ENCODE measurements at places on chromosomes 7 and 10. TPM values are rescaled to one million over a fixed set of nuclear protein-coding genes. Genes with fewer than 3 reads are reported as not detected.
A peak's percentile ranks its signal among the peaks of the same experiment; 100 is the strongest.

- peak; percentile 35 for DNase-seq
These were observed 86.2 kb downstream of the CHST15 start for GRCh38 chr10:124007102-124007772.

GRCh38 chr7:50226669-50227068, 77.8 kb upstream of the IKZF1 start:
- no peak for DNase-seq

DNA sequence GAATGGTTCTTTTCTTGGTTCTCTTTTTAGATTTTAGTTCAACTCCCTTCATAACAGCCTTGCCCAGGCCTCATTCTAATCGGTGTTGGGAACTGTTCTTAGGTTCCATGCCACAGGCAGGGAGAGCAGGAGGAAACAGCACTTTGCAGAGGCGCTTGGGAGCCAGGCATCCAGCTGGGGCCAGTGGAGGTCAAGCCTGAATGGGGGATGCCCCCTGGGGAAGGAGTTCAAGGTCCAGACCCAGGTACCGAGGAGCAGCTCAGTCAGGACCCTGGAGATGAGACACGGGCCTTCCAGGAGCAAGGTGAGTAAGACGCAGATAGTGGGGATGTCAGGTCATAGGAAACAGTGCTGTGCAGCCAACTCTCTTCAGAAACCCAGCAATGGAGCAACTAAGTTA, 4.5 kb downstream of the ZSCAN25 start:
- DNase-seq: no peak

- no peak for DNase-seq
These were observed 20.7 kb downstream of the PDIA4 start for GRCh38 chr7:149007611-149008010.

DYNC1I1 gene
- total RNA-seq: 4.3 TPM

DNA sequence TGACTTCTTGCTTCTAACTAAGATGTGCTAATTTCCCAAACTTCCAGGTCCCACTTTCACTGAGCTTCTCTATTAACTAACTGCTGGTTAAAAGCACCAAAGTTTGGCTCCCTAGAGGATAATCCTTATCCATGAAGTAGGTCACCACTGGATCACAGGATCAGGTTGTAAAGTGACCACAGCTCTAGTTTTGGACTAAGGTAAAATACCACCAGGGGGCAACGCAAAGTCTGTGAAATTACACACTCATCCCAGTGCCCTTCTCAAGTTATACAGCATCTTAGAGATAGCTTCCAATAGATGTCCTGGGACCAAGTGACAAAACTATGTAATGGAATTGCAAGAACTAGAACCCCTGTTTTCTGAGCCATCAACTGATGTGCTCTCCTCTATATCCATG, 116.4 kb upstream of the ASAH2 start:
- DNase-seq: no peak

DNA sequence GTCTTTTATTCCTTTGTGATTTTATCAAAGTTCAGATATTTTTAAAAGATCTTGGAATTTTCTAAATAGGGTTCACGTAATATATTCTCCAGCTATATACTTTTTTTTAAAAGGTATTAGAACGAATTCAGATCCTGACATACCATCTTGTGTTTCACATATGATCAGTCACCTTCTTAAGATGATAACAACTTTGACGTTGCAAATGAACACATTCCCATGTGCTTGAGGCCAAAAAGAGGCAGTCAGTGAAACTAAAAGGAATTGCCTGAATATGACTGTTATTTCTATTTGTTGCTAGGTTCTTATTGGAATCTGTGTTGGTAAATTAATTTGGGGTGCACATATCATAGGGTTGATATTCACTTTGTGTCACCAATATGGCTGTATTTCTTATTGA, 310.1 kb downstream of the MDFIC start:
- no peak for DNase-seq

DNA sequence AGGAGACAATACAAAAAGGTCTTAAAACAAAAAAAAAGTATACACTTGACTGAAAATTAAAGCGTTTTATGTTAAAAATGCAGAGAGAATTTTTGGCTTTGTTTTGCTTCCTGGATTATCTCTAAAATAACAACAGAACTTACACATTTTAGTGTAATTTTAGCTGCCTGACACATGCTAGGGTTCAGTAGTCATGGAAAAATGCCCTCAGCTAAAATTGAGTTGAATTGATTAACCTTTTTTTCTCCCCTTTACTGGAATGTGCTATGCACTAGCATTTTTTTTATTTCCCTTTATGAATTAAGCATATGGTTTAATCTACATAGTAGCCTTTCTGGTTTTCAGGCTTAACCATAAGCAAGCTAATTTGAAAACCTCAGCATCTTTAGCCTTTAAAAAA, 89.9 kb downstream of the ZNF277 start:
- no peak for DNase-seq

DOCK1 gene
- total RNA-seq: 99.7 TPM

DNA sequence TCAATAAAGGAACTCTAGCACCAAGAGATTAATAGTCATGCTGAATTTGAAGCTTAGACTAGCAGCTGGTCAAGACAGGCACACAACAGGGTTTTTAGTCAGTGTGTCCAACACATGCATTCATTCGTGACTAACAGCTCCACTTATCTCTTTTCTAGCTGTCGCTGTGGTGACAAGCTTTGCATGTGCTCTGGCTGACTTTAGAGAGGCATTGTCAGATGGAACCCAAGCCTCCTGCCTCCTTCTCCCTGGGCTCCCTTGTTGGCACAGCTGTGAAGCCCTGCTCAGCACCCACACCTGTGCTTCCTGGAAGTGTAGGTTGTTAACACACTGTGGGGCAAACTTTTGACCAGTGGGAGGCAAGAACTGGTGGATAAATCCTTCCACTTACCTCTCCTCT, 9.8 kb upstream of the AGK start:
- DNase-seq: no peak

ZNF488 gene
- total RNA-seq: 0.71 TPM

DNA sequence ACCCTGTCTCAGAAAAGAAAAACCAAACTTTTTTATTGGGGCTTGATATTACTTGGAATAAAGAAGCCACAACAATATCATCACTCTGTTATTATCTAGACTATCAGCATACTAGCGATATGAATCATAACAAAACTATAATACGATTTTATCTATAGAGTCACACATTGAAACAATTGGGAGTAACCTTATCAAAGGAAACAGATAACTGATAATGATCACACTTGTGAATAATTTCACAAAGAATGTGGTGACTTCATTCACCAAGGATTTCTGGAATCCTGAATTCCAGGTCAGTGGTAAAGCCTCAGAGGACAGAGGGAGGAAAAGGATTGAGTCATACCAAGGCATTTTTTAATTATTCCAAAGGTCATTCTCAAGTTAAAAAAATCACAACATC, 32.1 kb upstream of the NMT2 start:
- DNase-seq: no peak

GRCh38 chr10:682931-683447, 6.5 kb downstream of the DIP2C start:
- no peak for DNase-seq

GRCh38 chr10:77636967-77637531, 559 bp downstream of the KCNMA1 start:
- DNase-seq: no peak

DNA sequence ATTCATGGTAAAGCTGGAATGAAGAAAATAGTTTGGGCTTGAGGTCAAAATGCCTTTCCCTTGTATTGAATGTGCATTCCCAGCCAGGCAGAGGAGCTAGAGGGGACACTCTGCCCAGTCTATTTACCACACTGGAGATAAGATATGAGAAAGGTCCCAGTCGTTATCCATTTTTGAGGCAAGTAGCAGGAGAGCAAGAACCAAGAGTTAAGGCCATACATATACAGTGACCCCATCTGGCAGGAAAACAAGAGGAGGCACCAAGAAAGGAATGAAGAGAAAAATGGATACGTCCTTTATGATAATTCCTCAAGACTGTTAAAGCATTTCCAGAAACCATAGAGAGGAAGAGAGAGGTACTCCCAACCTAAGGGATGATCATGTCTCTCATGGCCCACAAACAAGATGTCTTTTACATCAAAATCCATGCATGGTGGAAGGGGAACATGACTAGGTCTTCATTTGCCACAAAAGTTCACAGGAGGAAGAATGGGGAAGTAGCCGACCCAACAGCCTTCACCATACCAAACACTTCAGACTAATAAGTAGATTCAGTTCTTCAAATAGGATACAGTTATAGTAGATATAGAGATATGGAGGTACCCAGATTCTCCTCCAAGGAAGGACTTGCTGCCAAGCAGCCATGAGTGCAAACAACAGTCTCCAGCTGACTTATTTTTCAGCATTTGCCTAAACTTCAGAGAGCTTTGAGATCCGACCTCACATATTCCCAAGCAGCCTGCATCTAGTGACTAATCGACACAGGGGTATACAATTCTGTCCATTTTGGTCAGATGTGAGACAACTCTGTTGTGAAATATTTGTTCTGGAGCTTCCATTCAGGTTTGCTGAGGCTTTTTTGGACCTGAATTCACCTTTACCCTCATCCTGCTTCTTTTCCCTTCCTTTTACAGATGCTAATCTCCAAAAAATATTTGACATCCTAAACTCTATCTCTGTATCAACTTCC, 61.1 kb upstream of the CCDC71L start:
- DNase-seq: no peak

DNA sequence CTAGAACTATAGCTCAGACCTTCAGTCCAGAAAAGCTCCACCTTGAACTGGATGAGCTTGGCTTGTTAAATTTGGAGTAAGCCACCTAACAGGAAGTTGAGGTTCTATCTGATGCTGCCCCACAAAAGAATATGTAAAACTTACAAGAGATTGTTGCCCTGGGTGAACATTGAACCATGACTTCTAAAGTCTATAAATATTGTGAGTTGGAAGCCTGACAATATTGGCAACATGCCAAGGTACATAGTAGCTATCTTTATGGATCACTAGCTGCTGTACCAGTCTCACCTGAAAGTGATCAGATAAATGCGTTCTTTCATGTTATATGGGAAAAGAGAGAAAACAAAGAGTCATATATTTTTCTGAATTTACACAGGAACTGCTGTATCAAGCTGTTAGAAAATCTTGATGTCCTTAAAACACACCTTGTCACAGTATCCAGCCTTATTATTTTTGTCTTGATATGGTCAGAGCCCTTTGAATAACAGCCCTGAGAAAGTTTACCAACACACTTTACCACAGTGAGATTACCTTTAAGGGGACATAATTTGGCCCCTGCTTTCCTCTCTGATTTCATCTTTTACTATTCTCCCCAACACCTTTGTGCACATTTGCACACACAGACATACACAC, 92.0 kb downstream of the LSMEM1 start:
- no peak for DNase-seq

- no peak for DNase-seq
These were observed 4.2 kb downstream of the CLDN12 start for GRCh38 chr7:90407484-90407821.

MYH16 gene
- not detected for total RNA-seq

ADRB1 gene
- total RNA-seq: 0.76 TPM

PRKCQ gene
- 0.94 TPM for total RNA-seq

GRCh38 chr7:139852482-139852845, 23.4 kb downstream of the TBXAS1 start:
- no peak for DNase-seq

FAM3C gene
- total RNA-seq: 56.2 TPM

OPN4 gene
- 0.18 TPM for total RNA-seq

GRCh38 chr7:16915405-16915804, 33.6 kb upstream of the AGR3 start:
- DNase-seq: no peak

- DNase-seq: no peak
These were observed 262.4 kb downstream of the CDK14 start for GRCh38 chr7:90858546-90858945.

ADIRF gene
- 599 TPM for total RNA-seq

GRCh38 chr7:117338020-117338419, 15.2 kb upstream of the WNT2 start:
- DNase-seq: no peak

FKBP9 gene
- 150 TPM for total RNA-seq

GRCh38 chr7:38425509-38425908, 152.1 kb upstream of the TARP start:
- DNase-seq: no peak

DNA sequence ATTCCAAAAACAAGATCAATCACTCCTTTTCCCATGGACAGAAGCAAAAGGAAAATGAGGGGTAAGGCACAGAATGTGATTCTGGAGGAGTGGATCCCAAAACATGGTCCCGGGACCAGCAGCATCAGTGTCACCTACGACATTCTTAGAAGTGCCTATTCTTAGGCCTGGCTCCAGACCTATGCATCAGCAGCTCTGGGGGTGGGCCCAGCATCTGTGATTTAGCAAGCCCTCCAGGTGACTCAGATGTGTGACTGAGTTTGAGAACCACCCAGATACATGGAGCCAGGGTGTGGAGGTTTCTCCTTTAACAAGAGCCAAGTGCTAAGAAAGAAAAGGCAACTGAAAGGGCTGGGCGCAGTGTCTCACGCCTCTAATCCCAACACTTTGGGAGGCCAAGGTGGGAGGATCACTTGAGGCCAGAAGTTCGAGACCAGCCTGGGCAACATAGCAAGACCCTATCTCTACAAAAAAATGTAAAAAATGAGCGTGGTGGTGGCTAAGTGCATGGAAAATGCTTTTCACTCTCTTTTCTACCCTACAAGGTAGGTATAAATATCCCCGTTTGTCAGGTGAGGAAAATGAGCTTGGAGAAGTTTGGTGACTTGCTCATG, 17.1 kb upstream of the ARPC1A start:
- no peak for DNase-seq

DNA sequence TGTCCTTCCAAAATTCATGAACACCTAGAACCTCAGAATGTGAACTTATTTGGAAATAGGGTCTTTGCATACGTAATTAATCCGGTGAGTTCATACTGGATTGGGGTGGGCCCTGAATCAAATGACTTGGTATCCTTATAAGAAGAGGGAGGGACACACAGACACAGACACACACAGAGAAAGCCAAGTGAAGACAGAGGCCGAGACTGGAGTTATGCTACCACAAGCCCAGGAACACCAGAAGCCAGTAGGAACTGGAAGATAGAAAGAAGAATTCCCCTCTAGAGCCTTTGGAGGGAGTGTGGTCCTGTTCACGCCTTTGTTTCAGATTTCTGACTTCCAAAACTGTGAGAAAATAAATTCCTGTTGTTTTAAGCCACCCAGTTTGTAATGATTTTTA, 17.1 kb upstream of the PHF14 start:
- no peak for DNase-seq

DNA sequence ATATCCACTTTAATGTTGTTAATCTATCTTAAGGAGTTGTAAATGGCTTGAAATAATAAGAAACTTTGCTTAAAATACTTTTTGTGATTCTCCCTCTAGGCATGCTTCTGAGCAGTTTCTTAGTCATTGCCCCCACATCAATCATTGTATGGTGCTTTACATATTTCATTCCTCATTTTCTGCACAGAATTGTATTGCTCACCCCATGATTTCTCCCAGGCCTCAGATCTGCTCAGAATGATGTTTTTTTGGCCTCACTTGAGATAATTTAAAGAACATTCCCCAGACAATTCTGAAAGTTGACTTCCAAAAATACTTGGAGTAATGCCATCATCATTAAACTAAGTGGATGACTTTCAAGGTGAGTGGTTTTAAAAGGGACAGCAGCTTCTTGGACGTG, 82.1 kb upstream of the PRPS1L1 start:
- DNase-seq: no peak

Data from sciatic nerve (tissue), 2 donors.